NCI-H2081 (cell line): ENCODE measurements at places on chromosomes 4 and X.

DNA sequence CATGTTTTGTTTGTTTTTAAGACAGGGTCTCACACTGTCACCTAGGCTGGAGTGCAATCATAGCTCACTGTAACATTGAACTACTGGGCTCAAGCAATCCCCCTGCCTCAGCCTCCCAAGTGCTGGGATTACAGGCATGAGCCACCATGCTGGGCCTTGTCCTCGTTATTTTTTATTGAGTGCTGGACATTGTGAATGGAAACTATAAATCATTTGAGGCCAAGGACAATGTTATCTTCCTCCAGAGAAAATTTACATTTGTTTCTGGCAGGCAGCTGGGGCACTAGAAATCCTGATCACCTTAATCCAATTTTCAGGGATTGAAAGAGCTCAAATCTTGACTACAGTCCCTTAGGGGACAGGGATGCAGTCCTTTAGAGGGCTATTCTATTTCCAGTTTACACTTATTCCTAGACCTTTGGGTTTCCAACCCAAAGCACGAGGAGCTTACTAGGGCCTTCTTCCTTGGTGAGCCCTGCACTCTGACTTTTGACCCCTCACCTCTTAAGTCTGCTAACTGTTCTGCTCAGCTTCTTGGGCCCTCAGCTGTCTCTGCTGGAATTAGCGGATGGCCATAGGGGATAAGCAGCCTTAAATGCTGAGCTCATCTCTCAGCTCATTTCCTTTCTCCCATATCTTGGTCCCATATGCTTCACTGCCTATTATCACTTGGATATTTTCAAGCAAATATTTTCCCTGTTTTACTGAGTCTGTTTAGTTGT lies 23.0 kb upstream of the PDZD4 start:
- no peak for DNase-seq

DNA sequence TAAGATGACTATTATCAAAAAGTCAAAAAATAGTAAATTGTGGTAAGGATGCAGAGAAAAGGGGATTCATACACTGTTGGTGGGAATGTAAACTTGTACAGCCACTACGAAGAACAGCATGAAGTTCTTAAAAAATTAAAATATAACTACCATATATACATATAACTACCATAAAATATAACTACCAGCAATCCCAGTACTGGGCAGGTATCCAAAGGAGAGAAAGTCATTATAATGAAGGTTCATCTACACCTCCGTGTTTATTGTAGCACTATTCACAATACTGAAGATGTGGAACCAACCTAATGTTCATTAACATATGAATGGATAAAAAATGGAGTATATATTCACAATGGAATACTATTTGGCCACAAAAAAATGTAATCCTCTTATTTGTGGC lies 360.9 kb upstream of the CT83 start:
- DNase-seq: peak; percentile 10

DNA sequence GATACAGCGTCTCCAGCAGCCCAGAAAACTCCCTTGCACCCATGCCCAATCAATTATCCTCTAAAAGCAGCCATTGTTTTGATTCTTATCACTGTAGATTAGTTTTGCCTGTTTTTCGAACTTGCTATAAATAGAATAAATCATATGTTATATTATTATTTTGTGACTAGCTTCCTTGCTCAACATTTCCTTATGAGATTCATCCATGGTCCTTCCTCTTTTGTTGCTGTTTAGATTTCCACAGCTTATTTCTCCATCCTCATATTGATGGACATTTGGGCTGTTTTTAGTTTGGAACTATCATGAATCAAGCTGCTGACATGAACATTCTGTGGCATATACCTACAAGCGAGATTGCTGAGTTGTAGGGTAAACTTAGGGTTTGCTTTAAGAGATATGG lies 595.3 kb downstream of the BCOR start:
- no peak for DNase-seq

- DNase-seq: no peak
Measured at GRCh38 chr4:121185960-121186359, 21.8 kb upstream of the TNIP3 start.

GRCh38 chrX:74835566-74835965 lies 89.7 kb downstream of the NEXMIF start:
- no peak for DNase-seq

DNA sequence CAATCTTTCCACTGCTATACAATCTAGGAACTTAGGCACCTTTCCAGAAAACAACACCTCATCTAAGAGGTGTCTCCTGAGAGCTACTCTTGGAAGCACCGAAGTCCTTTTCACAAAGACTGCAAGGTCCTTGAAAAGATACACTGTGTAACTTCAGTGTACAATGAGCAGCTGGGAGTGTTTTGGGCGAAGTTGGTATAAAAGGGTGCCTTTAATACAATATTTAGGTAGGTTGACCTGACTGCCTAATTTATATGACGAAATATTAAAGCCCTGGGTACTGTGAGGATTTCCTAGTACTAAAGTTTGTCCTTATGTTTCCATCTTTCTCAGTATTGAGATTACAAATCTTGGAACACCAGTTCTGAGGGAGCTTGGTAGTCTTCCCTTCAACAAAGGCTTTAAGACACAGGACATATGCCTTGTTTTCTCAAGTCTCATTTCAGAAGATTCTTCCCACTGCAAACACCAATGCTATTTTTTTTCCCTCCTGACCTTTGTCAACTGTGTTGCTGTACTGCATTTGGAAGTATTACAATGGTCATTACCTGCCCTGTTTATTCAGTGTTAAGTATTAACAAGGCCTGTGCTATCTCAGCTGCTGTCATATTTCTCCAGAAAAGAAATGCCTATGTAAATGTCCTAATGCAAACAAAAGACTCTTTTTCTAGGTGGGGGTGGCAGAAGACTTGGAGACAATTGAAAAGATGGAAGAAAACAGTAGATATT lies 134.2 kb downstream of the MAML3 start:
- no peak for DNase-seq

DNA sequence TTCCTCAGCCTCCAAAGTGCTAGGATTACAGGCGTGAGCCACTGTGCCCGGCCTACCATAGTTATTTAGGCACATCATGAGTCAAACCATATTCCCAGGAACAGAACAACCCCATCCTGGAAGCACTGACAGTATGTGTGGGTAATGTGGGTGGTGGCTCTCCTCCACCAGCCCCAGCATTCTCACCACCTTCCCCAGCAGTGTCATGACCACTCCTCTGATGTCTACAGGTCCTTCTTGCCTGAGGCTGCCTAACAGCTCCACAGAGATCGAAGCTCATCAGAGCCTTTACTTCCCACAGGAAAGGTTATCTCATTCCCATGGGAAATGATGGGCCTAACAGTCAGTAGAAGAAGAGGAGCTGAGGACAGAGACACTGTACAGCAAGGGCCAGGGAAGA lies 129.5 kb upstream of the GPC4 start:
- DNase-seq: no peak

DNA sequence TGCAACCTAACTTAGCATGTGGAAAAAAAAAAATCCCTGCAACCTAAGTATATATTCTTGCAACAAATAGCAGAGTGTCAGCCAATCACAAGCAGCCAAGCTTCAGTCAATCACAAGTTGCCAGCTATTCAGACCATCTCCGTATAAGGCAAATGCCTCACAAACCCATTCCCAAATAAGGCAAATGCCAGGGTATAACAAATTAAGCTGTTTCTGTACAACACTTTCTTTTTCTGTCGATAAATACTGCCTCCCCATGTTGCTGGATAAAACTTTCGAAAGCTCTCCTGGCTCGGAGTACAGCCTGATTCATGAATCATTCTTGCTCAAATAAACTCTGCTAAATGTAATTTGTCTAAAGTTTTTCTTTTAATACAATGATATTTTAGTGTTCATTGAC lies 460.7 kb upstream of the SMIM31 start:
- DNase-seq: no peak

- DNase-seq: no peak
Measured at GRCh38 chrX:153560000-153560399, 38.9 kb downstream of the CCNQ start.

- DNase-seq: no peak
Measured at GRCh38 chr4:164508097-164508496, 245.8 kb upstream of the SMIM31 start.

- DNase-seq: no peak
Measured at GRCh38 chr4:38800961-38801450, 3.6 kb downstream of the TLR1 start.

DNA sequence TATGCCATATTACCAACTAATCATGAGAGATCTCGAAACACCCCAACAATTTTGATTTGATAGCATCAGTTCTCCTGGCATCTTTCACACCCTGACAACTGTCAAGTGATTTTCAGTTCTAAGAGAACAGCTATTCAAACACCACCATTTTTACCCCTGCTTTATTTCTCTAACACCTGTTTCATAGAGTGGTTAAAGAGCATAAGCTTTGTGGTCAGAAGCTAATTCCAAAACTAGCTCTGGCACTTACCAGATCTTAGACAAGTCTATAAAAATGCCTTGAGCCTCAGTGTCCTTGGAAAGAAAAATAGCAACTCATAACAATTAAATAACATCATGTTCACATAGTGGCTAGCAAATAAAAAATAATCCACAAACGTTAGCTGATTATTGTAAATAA lies 17.9 kb downstream of the PPA2 start:
- DNase-seq: no peak

DNA sequence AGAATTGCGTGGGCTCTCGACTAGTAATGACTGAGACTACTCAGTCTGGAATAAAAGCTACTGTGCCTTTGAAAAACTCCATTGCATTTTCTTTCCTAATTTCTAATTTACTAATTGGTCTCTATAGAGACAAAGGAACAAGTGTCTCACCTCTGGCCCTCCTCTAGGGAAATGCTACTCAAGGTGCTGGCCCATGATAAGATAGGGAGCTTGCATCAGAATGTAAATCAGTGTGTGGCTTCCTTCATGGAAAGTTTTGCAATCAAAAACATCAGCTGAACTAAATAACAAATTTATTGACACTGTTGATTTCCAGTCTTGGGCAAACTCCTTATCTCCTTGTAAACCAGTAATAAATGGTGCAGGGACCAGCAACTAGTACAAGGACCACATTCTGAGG lies 81.8 kb downstream of the SRPX start:
- DNase-seq: no peak

DNA sequence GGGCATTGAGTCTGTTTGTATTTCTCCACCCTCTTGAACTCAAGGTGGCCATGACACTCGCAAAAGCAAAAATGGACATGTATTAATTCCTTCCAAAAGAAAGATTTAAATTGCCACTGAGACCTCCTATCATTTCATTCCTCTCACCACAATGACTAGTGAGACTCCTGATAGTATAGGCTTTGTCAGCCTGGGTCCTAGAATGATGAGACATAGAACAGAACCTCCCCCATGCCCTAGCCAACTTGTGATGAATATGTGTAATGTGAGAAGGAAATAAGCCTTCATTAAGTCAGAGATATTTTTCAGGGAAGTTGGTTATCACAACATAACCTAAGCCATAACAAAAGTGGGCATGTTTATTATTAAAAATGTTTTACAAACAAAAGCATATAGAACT lies 62.5 kb downstream of the ASB9 start:
- DNase-seq: no peak

- no peak for DNase-seq
Measured at GRCh38 chr4:174427571-174428140, 94.6 kb downstream of the HPGD start.

- DNase-seq: no peak
Measured at GRCh38 chr4:186771624-186772023, 48.0 kb upstream of the FAT1 start.

DNA sequence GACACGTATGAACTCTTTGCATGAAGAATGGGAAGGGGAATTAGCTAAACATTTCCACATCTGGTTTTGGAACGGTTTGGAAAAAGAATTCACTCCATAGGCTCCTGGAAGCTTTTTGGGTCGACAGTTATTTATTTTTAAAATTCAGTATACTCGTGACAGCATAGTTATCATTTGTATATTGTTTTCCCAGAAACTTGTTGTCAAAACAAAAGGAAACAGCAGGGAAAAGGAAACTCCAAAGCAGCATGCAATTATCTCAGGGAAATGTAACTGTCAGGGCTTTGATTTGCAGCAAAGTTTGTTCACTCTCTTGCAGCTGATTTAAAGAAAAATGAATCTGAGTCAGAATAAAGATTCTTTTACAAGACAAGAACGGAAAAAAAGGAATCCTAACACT lies 86.5 kb downstream of the PLAC1 start:
- DNase-seq: no peak

DNA sequence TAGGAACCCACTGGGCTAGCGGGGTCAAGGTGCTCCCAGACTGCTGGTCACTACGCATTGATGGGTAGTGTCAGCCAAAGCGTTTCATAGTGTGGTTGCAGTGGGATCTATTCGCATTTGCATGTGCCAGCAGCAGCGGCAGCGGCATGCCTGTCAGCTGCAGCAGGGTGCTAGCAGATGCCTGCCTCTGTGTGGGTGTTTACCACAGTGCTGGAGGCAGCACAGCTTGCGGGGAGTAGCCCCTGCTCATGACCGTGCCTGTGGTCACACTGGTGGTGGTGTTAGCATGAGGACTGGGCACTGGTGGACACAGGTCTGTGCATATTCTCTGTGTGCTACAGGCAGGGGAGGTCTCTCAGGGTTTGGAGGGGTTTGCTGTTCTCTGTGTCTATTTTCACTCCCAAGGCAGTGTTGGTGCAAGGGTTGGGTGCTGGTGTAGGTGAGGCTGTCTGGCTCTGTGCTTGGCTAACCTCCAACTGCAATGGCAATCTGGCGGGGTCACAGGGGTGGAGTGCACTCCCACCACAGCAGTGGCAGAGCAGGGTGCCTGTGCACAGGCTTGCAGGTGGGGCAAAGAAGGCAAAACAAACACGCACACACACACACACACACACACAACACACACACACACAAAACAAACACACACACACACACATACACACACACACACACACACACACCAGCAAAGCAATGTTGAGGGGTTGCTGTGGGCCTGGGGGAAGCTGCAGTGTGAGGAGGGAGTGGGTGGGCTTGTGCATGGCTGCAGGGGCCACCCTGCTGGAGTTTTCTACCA lies 184.4 kb downstream of the GLUD2 start:
- DNase-seq: no peak

DNA sequence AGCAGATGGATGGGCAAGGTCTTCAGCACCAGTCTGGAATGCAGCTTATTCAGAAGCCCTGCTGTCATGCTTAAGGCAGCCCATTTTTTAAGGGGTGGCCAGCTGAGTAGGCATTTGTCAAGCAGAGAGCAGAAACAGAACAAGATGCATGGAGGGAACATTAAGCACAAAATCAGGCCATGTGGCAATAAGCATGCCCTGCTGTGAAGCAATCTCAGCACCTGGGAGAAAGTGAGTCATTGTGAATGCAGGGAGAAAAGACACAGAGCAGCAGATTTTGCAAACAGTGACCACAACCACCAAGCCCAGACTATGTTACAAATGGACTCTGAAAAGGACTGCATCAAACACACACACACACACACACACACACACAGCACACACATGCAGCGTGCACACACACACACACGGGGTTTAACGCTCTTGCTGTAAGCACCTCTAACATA lies 94.1 kb upstream of the GALNT7 start:
- DNase-seq: no peak

- DNase-seq: no peak
Measured at GRCh38 chr4:137663251-137664045, 131.2 kb upstream of the PCDH18 start.

DNA sequence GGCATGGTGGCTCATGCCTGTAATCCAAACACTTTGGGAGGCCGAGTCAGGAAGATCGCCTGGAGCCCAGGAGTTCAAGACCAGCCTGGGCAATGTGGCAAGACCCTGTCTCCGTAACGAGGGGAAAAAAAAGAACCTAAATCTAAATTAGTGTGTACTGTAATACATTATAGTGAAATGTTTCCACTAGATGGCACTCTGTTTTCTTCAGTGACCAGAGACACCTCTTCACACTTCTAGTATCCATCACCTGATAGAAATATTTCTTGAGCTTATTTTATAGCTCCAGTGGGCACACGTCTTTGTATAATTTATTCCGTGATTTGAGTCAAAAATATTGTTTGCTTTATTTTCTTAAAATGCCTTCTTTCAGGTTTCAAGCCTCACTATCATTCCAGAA lies 600.9 kb upstream of the DIPK2B start:
- DNase-seq: no peak
